ENCODE measurements at places on chromosomes 2 and 18. TPM values are rescaled to one million over a fixed set of nuclear protein-coding genes. Genes with fewer than 3 reads are reported as not detected.

The ITPRIPL1 gene
- 4.7 TPM for polyA plus RNA-seq

The TUBA3E gene
- polyA plus RNA-seq = not detected

The PTPRM gene
- 77.7 TPM for polyA plus RNA-seq

The HAAO gene
- 42.6 TPM for polyA plus RNA-seq

The IL18RAP gene
- 0.68 TPM for polyA plus RNA-seq

Data from renal pelvis (tissue), 12 donors.